Activated CD4-positive, alpha-beta memory T cell treated with anti-CD3 and anti-CD28 coated beads, Interleukin-2, amount 10 ng/mL, durations not matched to agents 7 days and 5 days (primary cell): ENCODE measurements at places on chromosomes 16 and 17. TPM values are rescaled to one million over a fixed set of nuclear protein-coding genes. Genes with fewer than 3 reads are reported as not detected.
A peak's percentile ranks its signal among the peaks of the same experiment; 100 is the strongest.

- peak; percentile 65 for DNase-seq
Observed at GRCh38 chr17:79838522-79839274, 542 bp downstream of the CBX4 start.

The TNS4 gene
- total RNA-seq, result 9.5 TPM

DNA sequence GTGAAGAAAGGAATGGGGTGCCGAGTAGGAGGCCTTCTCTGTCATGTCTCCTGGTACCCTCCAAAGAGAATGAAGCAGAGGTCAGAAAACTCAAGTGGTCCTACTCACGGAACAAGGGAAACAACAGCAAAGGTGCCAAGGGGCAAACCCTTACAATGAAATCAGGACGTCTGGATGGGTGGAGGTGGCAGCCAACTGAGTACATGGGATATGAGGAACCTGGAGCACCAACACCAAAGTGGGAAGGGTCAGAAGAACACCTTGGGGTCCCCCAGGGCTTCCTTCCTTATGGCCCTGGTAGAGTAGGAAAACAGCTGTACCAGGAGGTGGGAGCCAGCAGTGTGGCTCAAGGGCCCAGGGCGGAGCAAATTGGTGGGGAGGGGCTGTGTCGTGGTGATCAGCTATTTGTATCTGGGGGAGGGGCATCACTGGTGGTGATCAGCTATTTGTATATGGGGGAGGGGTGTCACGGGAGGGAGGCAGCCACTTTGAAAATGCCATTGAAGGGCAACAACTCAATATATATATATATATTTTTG, 643 bp downstream of the HIGD1B start:
- no peak for DNase-seq

- DNase-seq, result no peak
Observed at GRCh38 chr16:76278980-76279379, 1.8 kb downstream of the CNTNAP4 start.

DNA sequence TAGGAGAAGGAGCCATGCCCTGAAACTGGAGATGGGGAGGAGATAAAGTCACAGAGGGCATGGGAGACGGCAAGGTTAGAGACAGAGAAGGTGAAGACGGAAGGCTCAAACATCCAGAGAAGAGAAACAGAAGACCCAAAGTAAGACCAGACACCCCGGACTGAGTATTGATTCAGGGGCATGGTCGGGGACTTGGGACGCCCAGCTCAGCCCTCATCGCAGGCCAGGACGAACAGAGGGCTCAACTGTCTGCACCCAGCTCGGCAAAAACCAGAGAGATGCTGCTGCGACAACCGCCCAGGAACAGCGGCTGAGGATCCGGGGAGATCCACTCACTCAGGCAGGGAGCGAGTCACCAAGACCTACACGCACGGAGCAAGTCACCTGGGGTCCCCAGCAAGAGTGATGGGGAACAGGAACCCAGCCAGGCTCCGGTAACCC, 999 bp downstream of the XYLT1 start:
- DNase-seq, result peak; percentile 31

DNA sequence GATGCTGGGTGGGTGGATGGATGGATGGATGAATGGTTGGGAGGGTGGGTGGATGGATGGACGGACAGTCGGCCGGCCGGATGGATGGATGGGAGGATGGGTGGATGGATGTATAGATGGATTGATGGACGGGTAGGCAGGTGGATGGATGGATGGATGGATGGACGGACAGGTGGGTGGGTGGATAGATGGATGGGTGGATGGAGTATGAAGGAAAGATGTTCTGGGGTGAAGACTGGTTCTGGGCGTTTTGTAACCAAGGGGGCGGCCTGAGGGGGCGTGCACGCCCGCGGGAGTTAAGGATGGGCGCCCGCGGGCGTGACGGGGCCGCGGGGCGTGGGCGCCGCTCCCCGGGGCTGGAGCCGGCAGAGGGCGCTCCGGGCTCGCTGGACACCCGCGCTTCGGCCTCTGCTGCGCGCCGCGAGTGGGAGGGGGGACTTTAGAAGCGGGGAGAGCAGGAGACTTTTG, at the start of gene NECAB2:
Gene NECAB2, plus strand, starts transcription at position 407 of the 468 bp plus-strand sequence. CDS start 405 bp downstream, outside the sequence.
- DNase-seq, result no peak

DNA sequence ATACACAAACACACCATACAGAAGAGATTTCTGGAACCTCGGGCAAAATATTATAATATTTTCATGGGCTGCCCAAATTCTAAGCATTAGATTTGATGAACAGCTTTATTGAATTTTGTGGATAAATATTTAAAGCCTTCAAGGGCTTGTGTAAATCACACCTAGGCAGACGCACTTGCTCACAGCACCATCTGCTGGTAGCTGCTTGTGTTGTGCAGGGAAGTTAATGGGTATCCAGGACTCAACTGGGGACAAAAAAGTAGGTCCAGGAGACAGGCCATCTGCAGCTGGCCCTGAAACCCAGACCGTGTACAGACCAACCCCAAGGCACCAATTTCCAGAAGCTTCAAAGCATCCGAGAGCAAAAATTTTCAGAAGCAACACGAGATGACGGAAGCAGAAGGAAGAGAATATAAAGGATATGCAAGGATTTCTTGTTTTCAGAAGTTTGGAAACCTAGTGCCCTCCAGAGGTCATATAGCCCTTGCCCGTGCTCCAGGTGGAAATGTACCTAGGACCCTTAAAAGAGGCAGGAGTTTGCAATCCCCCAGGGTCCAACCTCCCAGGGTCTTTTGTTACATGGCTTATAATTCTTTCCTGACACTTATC, 140.0 kb downstream of the CHD9NB start:
- peak; percentile 37 for DNase-seq

- no peak for DNase-seq
Observed at GRCh38 chr17:28004344-28004743, 38.1 kb upstream of the NLK start.

DNA sequence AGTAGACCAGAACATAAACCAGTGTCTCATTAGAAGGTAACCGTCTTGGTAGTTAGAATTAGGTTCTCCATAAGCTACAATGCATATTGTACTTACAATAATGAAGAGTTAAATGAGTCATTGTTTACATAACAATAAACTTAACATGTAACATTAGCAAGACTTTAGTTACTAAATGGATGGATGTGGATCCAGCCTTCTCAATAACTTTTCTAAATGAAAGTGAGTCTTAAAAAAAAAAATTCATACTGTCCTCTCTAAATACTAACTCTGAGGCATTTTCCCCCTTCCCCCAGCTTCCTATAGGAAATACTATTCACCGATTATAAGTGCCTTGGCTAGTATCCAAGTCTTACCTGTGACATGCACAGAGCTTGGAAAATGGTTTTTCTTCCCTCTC, 155.3 kb downstream of the CYB561 start:
- DNase-seq, result no peak

The IRF8 gene
- 4.8 TPM for total RNA-seq

DNA sequence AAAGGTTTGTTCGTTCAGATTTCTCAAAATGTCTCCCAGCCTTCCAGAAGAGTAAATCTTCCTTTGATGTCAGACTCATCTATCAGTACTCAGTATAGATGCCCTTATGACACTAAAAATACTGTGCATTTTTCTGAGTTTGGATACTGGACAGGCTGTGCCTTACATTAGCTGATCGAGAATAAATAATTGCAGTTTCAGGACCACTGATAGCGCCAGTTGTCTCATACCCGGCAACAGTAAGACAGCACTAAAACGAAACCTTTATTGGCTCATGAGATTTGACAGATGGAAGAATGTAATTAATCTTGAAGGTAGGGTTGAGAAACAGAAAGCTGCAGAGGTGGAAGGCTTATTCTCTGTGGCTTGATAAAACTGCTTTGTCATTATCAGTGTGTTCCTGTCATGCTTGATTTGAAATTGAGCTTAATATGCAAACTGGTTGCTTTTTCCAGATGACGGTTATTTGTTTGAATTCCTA, 1.2 kb downstream of the ATP6V0A1 start:
- DNase-seq, result no peak
